ENCODE measurements at places on chromosomes 6 and 20.

DNA sequence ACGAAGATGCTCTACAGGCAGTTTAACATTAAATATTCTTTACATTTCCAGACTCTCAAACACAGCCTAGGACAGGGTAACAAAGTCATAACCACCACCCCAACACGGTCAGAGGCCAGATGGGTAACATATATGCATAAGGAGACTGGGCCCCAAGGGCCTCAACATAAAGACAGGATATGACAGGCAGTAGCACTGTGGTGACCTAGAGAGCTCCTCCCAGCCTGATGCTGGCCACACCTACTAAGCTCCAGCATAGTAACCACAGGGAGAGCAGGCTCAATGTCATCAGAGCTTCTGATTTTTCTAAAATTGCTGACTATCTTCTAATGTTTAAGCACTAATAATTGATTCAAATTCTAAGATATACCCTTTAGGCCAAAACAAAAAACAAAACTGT is 21.7 kb downstream of the SMLR1 start:
- no peak for DNase-seq

- DNase-seq, result no peak
Measured at GRCh38 chr6:111720931-111721496, 115.3 kb upstream of the TRAF3IP2 start.

GRCh38 chr6:25875563-25875905 is 1.5 kb upstream of the SLC17A3 start:
- no peak for DNase-seq

GRCh38 chr20:378961-379336 is 1.6 kb upstream of the TRIB3 start:
- no peak for DNase-seq
